COLO829 (cell line): ENCODE measurements at places on chromosomes 13 and 19.

DNA sequence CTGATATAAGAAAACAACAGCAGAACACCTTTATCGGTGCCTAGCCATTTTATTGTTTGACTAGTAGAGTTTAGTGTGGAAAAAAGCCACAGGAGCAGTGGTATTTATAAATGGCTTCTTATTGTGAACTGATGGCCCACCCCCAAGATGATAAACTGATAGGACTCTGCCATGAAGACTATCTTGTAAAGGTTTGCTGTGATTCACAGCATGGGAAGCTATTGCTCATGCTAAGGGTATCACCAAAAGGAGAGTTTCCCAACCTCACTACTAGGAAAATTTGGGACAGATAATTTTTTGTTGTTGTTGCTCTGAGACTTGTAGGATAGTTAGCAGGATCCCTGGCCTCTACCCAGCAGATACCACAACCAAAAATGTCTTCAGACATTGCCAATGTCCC, 12.0 kb upstream of the SLC7A1 start:
- DNase-seq: no peak

DNA sequence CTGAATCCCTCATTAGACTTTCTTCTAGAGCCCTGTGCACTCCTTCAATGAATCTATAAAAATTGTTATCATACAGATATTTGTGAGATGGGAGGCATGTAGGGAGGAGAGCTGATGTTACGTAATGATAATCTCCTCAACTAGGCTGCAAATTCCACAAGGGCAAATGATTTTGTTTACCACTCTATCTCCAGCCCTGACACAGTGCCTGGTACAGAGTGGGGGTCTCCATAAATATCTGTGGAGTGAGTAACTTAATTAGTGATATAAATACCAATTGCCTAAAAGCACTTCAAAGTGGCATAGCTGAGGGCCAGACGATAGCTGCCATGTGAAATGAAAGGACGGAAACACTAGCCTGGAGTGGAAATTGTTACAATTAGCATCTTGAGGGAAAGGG, 54.2 kb downstream of the SERTM1 start:
- DNase-seq: no peak

GRCh38 chr19:2391118-2391725, 31.2 kb downstream of the TMPRSS9 start:
- DNase-seq: peak; percentile 61

DNA sequence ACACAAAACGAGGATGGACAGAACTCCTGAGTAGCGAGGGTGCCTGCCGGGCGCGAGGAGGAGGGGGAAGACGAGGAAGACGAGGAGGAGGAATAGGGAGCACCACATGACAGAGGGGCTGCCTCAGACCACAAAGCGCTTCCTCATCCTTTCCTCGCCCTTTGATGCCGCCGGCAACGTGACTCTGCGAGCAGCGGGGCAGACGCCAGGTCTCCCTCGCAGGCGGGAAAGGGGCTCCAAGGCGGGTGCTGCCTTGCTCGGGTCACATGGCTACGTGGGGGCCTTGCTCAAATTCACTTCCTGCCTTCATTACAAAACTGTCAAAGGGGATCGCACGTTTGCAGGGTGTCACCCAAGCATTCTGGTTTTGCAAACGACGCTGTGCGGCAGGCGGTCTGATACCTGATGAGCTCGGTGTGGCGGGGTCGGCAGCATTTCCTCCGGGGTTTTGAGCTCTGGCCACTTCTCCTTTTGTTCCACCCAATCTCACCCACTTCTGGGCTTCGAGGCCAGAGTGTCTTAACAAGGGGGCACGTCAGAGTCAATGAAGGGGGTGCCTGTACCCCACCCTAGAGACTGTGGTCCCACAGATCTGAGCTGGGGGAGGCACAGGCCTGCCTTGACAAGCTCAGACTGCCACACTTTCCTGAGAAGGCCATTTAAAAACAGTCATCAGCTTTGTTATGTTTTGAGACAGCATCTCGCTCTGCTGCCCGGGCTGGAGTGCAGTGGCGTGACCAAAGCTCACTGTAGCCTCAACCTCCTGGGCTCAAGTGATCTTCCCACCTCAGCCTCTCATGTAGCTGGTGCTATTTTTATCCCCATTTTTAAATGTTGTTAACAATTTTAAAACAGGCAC, 14.9 kb downstream of the MAP2K2 start:
- no peak for DNase-seq

GRCh38 chr13:41658057-41658661, 200.8 kb downstream of the RGCC start:
- no peak for DNase-seq

DNA sequence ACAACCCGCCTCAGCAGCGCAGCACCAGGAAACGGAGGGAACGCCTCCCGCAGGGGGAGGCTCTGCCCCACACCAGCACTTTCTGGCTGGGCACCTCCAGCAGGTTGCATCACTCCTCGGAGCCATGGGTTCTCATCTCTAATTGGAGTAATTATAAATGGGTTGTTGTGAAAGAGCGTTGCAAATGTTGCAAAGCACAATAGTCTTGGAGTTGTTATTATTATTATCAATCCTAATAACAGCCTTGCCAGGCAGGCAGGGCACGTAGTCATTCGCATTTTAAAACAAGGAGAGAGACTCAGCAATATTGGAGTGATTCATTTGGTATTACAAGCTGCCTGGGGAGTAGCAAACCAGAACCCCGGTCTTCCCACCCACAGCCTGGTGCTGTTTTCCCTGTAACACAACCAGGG, 108.6 kb upstream of the GJB6 start:
- no peak for DNase-seq

GRCh38 chr19:45352062-45352461, 11.5 kb downstream of the KLC3 start:
- DNase-seq: no peak

GRCh38 chr13:75219479-75220237, 262.3 kb downstream of the TBC1D4 start:
- peak; percentile 79 for DNase-seq

DNA sequence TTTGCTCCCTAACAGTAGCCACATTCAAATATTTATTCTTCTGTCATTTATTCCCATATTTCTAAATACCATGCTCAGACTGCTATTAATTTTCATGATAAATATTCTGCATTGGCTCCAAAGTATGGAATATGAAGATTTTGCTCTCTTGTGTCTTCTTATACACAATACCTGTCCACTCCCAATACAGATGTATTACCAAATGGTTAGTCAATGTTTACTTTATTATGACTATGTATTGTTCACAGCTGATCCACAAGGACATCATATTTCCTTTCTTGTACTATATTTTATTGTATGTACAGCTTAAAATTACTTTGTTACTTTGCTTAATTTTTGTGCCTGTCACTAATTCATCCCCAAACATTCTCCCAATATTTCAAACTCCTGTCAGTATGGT, 322.3 kb downstream of the OXGR1 start:
- DNase-seq: no peak

DNA sequence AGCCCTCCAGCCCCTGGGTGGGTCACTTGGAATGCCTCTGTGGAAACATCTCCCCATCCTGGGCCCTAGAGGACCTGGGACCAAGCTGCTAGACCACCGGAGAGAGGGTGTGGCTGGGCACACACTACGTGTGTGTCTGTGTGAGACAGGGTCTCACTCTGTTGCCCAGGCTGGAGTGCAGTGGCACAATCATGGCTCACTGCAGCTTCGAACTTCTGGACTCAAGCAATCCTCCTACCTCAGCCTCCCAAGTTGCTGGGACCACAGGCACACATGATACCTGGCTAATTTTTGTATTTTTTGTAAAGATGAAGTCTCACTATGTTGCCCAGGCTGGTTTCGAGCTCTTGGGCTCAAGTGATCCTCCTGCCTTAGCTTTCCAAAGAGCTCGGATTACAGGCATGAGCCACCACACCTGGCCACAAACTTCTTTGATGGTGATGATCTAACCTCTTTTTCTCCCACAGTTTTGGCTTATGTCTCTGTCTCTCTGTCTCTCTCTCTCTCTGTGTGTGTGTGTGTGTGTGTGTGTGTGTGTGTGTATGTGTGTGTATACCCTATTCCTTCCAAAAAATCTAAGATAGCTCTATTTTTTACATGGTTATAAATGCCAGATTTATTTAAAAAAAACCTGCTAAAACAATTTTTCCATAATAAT, 32.1 kb upstream of the SLC7A9 start:
- no peak for DNase-seq

DNA sequence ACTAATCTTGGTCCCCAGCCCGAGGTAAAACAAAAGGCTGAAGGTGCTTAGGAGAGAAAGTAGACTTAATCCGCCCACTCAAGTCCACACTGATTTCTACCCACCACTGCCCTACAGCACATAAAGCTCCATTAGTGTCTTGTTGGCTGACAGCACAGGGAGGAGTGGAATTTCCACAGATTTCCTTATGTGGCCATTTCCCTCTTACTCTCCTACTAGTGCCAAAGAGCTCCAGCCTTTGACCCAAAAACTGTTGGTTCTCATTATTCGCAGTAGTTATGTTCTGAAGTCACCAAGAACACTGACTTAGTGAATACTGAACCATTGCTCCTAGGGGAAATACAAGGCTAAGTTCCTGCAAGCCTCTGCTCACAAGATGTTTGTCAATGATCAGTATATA, 61.2 kb downstream of the RAB20 start:
- peak; percentile 37 for DNase-seq

DNA sequence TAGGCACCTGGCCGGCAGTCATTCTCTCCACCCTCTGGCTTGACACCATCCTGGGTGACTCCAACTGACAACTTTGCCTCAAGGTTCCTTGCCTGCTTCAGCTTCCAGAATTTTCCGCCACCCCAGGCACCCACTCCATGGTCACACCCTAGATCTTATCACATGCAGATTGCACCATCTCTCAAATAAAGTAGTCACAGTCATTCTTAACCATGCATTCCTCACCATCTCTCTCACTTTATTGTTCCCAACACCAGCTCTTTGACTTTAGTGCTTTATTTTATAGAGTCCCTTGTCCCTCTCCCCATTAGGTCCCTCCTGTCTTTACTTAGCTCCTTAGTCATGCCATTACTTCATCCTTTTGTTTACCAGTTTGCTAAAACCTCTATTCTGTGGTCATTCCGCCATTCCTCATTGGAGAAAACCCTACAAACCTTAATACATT, 351.7 kb downstream of the SPRY2 start:
- DNase-seq: no peak

DNA sequence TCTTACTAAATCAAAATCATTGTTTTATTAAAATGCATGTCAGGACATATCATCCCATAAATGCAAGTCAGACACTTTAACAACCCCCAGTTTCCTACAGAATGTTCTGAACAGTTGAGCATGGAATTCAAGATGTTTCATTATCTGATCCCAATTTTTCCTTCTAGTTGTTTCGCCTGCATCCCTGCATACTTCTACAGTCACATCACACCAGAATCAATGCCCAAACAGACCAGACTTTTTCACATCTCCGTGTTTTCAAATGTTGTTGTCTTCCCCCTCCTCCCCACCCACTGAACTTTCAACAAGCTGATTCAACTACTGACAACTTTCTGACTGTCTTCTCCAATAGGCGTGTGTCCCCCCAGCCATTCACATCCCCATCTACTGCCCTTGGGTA, 48.6 kb downstream of the LHFPL6 start:
- no peak for DNase-seq

- DNase-seq: no peak
These were observed 102.0 kb downstream of the FOXO1 start for GRCh38 chr13:40564342-40565001.

DNA sequence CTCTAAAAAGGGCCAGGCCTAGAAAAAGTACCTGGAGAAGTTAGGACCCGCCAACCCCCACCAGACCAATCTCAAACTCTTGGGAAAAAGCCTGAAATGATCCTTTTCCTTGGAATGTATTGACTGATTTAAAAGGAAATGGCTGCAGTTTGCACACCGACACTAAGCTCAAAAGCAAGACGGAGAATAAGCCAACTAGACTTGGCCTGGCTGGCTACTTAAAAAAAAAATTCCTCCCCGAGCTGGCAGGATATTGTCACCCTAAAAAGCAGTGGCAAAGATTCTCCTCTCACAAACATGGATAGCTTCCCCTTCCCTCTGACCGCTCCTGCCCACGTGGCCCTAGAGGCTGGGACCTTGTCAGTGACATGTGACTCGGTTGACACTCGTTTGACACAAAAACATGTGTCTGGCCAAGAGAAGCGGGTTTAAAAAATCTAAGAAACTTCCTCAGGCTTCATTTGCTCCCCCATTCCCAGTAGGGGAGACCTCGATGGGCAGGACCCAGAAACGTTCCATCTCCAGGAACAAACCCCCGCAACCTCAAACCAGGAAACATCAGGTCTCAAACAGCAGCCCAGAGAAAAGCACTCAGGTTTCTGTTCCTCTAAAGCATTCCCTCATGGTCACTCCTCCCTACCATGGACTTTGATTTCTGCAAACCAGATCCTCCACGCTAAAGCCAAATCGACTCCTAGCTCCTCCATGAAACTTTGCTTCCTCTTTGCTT, 1.3 kb downstream of the RFX1 start:
- no peak for DNase-seq

DNA sequence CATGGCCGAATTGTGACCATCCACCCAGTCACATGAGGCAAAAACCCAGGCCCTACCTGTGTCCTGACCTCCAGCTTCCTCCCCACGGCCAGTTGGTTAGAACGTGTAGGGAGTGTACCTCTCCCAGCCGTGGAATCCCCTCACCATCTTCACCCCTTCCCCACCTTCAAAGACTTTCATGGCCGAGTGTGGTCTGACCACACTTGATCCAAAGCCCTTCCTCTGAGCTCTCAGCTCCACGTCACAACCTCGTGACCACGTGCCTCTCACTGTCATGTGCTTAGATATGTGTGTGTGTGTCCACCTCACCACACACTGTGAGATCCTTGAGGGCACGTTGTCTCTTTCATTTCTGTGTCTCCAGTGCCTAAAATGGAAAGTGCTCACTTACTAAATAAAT, 48.6 kb upstream of the UBE2L5 start:
- DNase-seq: no peak

DNA sequence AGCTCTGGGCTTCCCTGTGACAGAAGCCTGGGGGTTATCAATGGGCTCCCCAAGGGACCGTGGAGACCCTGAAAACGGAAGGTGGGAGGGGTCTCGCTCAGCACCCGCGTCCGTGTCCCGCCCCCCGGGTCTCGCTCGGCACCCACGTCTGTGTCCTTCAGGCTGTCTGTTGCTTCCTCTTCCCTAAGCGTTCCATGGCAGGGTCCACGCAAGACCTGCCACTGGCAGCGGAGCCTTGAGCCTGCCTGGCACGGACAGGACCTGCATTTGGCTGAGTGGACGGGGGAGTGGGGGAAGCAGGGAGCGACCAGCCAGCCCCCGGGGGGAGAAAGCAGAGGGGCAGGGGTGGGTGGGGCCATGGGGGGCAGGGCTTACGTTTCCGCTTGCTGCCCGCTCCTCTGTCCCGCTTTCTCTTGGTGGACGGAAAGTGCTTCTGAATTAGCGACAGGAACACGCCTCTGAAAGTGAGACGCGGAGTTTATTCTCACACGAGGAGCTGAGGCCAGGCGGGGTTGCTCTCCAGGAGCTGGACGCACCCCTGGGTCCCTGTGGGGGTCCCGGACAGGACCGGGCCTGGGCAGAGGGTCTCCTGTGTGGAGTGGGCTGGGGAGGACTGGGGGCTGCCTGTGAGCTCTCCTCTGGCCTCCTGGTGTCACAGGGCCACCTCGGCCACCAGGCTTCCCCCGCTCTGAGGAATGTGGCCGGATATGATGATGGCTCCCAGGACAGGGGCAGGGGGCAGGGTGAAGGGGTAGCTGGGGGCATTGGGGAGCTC, 12.0 kb downstream of the GPX4 start:
- no peak for DNase-seq
